Activated CD4-positive, alpha-beta T cell treated with anti-CD3 and anti-CD28 coated beads, Interleukin-2, amount 50 U/mL, for 1 hour (primary cell): ENCODE measurements at places on chromosomes 5 and 9.
A peak's percentile ranks its signal among the peaks of the same experiment; 100 is the strongest.

DNA sequence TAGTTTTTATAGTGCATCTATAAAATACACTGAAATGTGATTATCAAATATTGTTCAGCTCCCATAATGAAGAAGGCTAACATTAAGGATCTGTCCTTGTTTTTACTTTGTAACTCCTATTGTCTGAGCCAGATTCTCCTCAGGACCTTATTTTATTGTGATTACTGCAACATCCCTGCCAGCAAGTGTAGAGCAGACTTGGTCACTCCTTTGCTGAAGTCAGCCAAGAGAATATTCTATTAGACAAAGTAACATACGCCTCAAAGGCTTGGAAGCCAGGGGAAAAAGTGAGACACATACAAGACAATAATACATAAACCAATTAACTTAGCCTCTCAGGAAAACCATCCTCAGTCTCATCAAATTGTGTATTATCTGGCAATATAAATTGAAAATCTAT, 269.6 kb downstream of the ARL15 start:
- no peak for DNase-seq

GRCh38 chr9:18699764-18700163, 225.8 kb downstream of the ADAMTSL1 start:
- no peak for DNase-seq

GRCh38 chr9:128026773-128027541, 40.2 kb downstream of the NAIF1 start:
- peak; percentile 35 for DNase-seq

DNA sequence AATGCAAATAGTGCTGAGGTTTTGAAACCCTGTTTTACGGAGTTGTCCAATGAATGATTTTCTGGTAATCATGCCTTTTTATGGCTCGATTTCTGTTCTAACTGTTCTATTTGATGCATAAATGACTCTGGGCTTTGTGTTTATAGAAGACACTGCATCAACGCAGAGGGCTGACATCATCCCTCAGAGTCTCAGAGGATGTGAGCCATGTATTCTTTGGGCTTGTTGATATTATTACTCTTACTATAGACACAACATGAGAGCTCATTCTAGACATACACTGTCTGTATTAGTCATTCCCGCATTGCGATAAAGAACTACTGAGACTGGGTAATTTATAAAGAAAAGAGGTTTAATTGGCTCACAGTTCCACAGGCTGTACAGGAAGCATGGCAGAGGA, 31.6 kb downstream of the CDH6 start:
- DNase-seq = no peak

DNA sequence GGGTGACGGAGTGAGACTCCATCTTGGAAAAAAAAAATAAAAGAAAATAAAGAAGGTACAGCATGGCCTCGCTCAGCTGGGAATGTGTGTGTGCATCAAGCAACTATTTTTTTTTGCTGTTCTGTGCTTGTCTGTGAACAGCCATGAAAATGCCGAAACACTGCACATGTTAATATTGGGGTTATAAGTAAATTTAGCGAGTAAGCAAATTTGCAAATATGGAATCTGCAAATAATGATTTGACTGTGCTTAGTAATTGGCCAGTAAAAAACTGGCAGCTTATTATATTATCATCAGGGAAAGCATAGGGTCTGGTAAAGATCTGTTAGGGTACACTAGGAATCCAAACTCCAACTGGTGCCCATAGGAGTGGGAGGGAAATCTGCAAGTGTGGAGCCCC, 278.1 kb upstream of the KLF4 start:
- no peak for DNase-seq

GRCh38 chr9:76688471-76689238, 75.6 kb upstream of the PCA3 start:
- DNase-seq = no peak

GRCh38 chr9:83238871-83239640, 176.1 kb upstream of the RASEF start:
- no peak for DNase-seq

GRCh38 chr5:126801992-126802294, 25.0 kb downstream of the LMNB1 start:
- DNase-seq = no peak

- DNase-seq = no peak
These were observed 72.3 kb upstream of the SYK start for GRCh38 chr9:90729351-90729750.

- no peak for DNase-seq
These were observed 26.2 kb downstream of the ABO start for GRCh38 chr9:133248726-133249295.

GRCh38 chr9:90969021-90969675, 167.5 kb downstream of the SYK start:
- no peak for DNase-seq

GRCh38 chr9:124399323-124399967, 15.8 kb downstream of the PSMB7 start:
- DNase-seq = no peak

DNA sequence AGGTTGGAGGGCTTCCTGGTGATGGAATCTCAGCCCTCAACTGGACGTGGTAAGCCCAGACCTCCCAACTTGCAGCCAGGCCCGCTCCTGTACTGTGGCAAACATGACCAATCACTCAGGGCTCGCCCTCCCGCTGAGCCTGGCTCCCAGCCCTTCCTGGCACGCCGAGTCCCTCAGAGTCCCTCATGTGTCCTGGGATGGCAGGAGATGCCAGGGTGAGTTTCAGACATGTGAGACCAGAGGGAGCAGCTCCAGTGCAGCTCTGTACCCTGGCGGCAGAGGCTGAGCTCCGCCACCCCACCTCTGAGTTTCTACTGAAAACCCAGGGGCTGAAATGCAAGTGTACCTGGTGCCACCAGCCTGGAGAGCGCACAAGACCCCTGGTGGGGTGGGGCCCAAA, 42.0 kb upstream of the RXRA start:
- DNase-seq = no peak

- no peak for DNase-seq
These were observed 304.4 kb upstream of the SMC2 start for GRCh38 chr9:103789686-103790085.

DNA sequence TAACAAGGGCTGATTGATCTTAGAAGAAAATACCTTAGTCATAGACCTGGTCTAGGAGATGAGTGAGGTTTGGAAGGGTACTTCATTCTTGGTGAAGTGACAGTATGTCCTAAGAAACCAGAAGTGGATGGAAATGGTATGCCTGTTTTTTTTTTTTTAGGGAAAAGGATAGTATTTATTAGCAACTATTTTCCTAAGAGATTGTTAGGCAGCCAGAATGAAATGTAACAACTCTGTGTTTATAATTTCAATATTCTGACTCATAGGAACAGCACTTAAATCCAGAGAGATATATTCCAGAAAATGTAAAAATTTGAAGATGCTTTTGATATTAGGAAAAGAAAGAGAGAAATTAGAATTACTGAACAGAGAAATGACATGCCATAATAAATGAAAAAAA, 21.2 kb upstream of the ARL14EPL start:
- DNase-seq = no peak

- DNase-seq = no peak
These were observed 50.9 kb upstream of the C5orf58 start for GRCh38 chr5:170181902-170182301.

GRCh38 chr9:116466271-116467235, 220.6 kb upstream of the TRIM32 start:
- no peak for DNase-seq

DNA sequence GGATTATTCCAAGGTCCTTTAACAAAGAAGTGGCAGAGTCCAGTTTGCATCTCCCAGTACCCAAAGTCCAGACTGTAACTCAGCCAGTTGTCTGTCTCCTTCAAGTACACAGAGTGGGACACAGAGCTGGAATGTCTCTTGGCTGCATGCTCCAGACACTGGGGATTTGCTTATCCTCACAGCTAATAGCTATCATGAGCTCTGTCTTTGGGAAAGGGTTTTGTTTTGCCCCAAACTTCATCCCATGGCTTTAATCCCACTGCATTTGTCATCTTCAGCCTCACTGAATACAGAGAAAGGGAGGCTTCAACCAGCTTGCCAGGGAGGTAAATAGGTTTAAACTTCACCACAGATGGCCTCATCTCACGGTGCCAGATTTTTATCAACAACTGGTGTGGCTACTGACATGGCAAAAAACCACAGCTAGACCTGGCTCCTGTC, 412.2 kb upstream of the SLC24A2 start:
- no peak for DNase-seq

DNA sequence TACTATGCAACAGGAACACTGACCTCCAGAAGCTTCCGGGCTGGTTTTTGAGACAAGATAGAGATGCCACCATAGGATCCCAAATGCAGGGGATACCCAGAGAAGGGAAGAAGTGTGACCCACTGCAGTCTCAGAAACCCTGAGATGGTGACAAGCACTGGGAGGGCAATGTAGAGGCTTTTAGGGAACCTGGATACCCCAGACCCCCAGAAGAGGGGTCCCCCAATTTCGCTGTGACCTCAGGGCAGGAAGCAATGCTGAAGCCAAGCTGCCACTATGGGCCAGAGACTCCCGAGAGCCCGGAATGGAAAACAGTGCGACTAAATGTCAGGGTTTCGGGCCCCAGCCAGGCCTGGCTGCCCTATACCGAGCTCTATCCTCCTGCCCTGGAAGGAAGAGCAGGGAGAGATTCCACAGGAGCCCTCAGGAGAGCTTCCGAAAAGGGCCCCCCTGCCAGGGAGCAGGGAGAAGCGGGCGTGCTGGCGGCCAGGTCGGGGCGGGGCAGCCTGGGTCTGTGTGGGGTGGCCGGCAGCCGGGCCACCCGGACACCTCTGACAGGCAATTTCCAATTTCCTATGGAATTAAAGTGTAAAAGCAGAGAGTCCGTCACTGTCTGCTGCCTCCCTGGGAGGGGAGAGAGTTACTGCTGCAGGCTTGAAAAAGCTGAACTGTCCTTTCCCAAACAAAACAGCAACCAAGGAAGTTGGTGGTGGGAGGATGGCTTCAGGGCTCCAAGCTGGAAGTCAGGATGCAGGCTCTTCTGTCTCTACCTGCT, 154.2 kb downstream of the FGF18 start:
- DNase-seq = no peak

GRCh38 chr9:99867968-99868367, 38.5 kb upstream of the STX17 start:
- no peak for DNase-seq
